ENCODE measurements at places on chromosomes 12 and 14.

GRCh38 chr14:76218662-76219061, 66.9 kb downstream of the GPATCH2L start:
- no peak for DNase-seq

DNA sequence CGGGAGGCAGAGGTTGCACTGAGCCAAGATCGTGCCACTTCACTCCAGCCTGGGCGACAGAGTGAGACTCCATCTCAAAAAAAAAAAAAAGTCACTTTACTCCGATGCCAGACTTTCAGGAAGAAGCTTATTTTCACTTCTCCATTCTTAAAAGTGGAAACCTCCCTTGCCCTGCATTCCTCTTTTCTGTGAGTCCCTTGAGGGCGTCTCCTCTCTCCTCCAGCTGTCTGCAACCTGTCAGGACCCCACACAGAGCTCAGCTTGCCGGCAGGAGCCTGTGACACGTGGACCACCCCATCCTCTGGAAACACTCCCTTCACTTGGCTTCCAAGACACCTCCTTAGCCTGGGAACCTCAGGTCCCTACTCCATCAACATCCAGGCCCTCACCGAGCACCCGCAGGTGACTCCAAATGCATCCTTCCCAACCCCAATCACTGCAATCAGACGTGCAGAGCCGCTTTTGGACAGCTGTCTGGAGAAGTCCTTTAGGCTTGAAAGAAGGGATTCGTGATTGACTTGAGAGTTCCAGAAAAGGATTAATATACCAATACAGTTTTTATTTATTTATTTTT, 34.3 kb downstream of the SLC15A4 start:
- DNase-seq = no peak

DNA sequence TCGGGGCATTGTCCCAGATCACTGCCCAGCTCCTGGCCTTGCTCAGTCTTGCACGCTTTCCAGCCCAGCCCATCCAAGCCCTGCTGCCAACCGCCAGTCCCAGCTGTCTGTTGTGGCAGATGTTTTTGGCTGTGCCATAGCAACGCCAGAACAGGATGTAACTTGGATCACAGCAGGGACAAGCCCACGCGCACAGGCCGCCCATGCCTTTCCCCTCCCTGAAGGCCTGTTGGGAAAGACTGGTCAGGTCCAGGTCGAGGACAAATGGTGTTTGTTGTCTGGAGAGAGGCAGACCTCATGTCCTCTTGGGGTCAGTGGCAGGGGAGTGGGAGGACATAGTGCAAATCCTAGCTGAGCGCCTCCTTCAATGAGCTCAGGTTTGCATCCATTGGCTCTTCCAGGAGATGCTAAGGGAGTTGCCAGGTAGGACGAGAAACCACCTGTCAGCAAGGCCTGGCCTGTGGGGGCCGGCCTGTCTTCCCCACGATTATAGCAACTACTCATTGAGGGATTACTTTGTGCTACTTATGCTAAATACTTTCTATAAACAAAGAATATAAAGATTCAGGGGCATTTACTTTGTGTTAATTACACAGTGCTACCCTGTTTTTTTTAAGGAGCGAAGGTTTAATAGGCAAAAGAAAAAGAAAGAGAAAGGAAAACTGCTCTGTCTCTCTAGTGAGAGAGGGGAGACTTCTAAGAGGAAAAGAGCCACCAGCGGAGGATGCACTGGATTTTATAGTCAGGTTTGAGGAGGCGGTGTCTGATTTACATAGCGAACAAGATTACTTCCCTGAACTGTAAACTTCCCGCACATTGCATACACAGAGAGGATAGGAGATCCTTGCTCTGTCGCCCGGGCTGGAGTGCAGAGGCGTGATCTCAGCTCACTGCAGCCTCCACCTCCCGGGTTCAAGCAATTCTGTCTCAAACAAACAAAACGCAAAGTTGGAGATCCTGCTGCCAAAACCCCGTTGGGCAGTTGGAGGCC, 42.8 kb upstream of the CORO1C start:
- DNase-seq = no peak

- no peak for DNase-seq
These were observed 153.9 kb downstream of the PRKCH start for GRCh38 chr14:61475316-61475715.

DNA sequence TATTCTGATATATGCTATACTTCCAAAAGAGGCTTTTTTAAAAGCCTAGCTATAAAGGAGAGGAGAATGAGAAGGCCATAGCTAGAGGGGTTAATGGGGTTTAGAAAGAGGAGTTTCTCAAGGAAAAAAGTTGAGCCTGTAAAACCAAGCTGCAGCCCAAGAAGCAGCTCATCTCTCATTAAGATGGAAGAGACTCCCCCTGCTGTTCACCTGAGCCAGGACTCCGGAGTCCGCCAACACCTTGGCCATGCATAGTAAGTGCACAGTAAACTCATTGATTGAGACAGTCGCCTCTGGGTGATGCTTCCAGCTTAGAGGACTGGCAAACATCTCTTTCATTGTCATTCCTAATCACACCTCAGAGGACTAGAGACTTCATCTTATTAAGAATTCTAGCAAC, 46.2 kb downstream of the ANO2 start:
- DNase-seq = no peak

- DNase-seq = no peak
These were observed 13.3 kb upstream of the LRRC10 start for GRCh38 chr12:69623970-69624369.

DNA sequence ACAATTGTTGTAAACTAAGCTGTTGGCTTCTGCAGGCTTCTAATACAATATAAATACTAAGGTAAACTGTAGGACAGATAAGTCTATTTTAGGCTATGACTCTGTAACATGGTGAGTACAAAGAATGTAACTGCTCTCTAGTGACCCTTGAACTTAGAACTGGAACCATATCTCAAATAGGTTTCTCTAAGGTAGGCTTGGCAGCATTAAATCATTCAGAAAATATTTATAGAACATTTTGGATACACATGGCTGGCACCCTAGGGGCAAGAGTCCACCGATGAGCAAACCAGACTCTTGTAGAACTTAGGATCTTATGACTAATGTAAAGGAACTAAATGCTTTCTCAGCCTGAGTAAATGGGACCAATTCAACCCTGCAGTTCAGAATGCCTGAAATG, 19.4 kb upstream of the SLC25A3 start:
- DNase-seq = no peak

DNA sequence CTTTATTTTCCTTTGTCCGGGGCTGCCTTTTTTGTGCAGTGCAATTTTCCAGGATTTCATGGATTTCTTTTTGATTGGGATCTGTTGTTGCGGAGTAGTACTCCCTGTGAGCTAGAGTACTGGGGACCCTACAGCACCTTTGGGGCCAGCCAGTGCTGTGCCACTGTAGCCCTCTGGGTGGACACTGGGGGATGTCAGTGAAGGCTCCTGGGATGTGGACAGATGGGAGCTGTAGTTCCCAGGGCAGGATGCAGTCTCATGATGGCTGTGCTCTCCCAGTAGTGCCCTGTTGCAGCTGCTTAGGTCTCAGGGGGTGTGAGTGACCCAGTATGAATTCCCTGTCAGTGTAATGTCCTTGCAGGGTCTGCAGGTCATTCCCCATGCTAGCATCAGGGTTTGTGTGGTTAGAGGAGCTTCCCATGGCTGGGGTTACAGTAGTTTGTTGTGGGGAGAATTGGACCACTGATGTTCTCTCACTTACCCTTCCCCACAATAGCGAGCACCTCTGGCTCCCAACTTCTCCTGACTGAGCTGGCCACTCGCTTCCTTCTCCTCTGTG, 72.2 kb downstream of the BRMS1L start:
- DNase-seq = no peak

All from activated T-helper 1 cell treated with anti-CD3 and anti-CD28 coated beads, Interleukin-2, amount 50 U/mL, for 16 hours (primary cell).